ENCODE measurements at places on chromosomes 1 and 21.

- no peak for DNase-seq
These were observed 50.2 kb upstream of the VTCN1 start for GRCh38 chr1:117260761-117261423.

- DNase-seq: no peak
These were observed 24.6 kb upstream of the KIF1B start for GRCh38 chr1:10185759-10186158.

GRCh38 chr1:199087144-199087543 is 448.3 kb downstream of the PTPRC start:
- DNase-seq: no peak

GRCh38 chr1:30768830-30769718 is 11.5 kb upstream of the LAPTM5 start:
- no peak for DNase-seq

DNA sequence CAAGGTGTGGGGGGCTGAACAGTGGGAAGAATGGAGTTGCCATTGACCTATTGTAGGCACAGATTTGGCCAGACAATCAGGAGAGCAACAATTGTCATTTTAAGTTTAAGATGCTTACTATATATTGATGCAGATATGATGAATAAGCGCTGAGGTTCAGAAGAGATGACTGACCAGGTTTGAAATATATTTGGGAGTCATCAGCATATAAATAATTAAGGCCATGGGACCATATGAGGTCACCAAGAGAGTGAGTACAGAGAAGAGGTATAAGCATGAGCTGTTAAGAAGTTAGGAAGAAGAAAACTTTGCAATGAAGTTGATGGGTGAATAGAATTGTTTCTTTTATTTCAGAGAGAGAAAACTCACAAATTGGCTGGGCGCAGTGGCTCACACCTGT is 4.5 kb upstream of the GADD45A start:
- DNase-seq: no peak

DNA sequence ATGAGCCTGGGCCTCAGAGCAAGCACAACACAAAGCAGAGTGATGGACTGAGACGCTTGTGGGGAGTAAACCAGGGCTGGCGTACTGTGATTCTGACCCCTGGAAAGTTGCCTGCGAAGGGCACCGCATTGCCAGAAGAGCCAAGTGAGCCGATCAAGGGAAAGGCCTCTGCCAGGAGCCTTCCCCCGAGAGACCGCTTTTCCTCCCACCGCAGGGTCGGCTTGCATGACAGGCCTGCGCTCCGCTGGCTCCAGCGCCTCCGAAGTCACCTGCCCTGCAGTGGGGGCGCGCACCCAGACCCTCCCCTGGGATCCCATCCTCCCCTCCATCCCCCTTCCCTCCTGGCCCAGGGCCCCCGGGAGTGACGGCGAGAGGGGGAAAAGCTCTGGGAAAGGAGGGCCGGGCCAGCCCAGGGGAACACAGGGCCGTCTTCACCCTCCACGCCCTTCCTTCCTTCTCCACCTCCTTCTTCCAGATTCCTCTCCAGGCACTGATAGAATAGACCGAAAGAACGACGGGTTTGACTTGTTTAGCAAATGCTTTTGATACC is 165.0 kb downstream of the TRIM33 start:
- no peak for DNase-seq

- DNase-seq: no peak
These were observed 72.4 kb downstream of the ADCY10 start for GRCh38 chr1:167841530-167841929.

- DNase-seq: peak; percentile 42
These were observed 923 bp upstream of the IFNGR2 start for GRCh38 chr21:33402001-33402979.

DNA sequence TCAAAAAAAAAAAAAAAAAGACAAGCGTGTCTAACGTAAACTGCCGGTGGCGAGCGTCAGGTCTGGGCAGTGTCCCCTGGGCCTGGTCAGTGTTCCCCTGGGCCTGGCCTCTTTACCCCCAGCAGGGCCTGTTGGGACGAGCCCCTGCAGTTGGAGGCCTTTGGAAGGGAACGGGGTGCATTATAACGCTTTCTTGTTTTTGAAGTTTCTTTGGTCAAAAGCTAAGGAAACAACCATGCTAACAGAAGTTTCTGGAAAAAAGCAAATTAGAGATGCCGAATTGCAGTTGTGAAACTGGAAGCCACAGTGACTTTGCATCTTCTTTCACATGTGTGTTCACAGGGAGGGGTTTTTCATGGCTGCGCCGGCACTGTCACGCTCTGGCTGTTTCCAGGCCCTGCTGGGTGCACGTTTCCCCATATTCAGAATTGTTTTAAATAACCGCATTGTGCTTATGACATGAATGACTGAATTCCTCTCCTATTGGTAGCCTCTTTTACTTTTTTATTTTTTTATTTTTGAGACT is 16.0 kb downstream of the RRP1 start:
- no peak for DNase-seq

DNA sequence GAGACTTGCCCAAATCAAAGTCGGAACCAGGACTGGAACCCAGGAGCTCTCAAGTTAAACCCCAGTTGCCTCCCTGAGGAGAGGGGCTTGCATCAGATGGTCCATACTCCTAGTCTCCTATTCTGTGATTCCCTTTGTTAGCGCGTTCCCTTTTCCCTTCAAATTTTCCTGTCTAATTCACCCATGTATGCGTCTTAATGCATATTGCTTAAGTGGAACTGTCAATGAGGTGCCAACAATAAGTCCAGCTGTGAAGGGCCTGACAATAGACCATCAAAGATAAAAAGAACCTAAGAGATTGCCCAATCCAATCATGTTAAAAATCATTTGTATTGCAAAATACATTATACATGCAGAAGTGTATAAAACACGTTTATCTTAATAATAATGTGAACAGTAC is 634 bp upstream of the SPATA6 start:
- DNase-seq: no peak

DNA sequence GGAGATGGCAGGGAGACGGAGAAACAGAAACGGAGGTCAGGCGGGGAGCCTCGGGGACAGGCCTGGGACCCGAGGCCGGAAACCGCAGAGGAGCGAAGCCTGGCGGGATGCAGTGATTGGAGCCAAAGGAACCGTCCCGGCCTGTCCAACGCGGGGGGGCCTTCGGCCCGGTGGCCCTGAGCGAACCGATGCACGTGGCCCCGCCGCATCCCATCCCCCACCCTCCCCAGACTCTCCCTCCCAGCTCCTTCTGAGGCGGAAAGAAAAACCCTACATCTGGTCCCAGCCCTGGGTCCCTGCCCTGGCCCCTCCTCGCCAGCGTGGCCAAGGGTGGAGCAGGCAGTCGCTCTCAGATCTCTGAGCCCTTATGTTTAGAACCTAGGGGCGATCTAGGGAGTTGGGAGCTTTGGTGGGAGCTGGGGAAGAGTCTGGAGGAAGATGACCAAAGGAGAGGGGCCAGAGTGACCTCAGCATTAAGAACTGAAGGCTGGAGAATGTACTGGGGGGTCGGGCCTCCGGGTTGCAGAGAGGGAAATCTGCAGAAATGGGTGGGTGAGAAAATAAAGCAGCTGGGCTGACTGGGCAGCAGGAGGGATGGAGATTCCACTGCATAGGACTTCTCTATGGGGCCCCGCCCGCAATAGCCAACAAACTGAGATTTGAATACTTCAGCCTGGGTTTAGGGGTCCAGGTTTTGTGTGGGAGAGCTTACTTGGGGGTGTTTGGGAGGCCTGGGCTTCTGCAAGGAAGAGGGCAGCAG is 1.5 kb upstream of the CRABP2 start:
- no peak for DNase-seq

GRCh38 chr1:16112596-16113555 is 39.4 kb upstream of the FAM131C start:
- no peak for DNase-seq

DNA sequence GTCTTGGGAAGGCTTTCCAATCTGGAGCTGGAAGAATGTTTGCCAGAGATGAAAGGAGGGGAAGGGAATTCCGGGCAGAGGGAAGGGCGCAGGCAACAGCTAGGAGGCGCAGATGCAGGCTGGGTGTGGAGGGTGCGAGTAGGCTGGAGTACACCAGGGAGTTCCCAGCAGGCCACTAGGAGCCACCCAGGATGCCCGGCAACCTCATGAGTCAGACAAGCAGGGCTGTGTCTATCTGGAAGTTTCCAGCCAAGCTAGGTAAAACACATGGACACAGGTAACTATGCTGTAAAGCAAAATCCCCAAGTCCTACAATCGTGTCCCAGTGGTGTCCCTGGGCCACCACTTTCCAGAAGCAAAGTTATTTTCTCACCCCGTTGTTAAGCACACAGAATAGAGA is 990 bp upstream of the NBL1 start:
- DNase-seq: no peak

GRCh38 chr1:201708085-201708512 is 120.9 kb upstream of the IPO9 start:
- no peak for DNase-seq

GRCh38 chr1:151344291-151344690 is 2.8 kb downstream of the RFX5 start:
- no peak for DNase-seq

DNA sequence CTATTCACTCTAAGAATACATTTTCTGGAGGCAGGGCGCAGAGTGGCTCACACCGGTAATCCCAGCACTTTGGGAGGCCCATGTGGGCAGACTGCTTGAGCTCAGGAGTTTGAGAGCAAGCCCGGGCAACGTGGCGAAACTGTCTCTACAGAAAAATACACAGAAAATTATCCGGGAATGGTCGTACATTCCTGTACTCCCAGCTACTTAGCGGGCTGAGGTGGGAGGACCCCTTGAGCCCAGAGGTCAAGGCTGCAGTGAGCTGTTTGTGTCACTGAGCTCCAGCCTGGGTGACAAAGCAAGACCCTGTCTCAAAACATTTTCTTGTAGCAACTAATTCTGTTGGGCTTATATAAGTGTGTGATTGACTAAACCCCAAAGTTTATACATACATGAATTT is 30.5 kb downstream of the GPR161 start:
- DNase-seq: no peak

- no peak for DNase-seq
These were observed 18.1 kb upstream of the WASF2 start for GRCh38 chr1:27507960-27508665.

DNA sequence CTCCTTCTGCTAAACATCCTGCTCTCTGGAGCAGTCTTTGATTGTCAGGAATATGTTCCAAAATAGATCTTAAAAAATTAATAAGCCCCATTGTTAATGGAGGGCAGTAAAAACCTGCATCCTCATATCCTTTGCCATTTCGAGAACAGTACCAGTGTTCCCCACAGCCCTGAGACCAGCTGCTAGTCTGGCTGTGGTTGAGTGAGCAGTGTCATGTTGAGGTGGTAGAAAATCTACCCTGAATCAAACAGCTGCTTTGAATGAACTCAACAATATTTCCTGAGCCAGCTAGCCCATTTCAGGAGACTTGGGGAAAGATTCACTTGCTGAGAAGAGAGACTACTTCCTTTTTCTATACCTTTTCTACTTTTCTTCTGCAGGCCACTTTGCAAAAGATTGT is 24.4 kb downstream of the FABP3 start:
- no peak for DNase-seq

GRCh38 chr1:235834620-235835019 is 32.1 kb downstream of the LYST start:
- DNase-seq: no peak

DNA sequence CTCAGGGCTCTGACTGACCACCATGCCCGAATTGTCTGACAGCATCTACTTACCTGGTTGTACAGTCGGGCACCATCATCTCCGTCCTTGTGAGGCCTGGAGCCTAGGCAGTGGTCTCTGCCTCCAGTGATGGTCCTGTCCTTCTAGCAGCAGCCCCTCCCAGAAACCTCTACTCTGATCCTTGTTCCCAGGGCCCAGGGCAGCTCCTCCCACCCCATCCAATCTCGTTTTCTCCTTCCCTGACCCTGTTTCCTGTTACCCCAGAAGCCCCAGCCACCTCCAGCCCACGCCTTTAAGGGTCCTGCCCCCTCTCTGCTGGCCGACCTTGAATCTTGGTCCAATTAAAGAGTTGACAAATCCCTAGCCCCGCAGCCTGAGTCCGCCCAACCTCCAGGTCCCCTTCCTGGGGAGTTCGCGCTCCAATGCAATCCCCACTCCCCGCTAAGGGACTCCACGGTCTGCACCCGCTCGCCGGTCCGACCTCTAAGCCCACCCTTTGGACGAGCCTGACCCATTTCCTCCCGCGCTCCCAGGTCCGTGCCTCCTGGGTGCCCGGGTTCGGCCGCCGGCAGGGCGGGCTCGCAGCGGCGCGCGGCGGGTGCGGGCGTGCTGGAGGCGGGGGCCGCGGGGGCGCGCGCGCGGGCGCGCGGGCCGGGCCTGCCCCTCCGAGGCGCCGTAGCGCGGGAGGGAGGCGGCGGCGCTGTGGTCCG is at the start of gene B4GALT2:
B4GALT2 (plus strand) TSS at position 660 of the 710 bp plus-strand sequence. CDS start 1,951 bp downstream, outside the sequence.
- no peak for DNase-seq

DNA sequence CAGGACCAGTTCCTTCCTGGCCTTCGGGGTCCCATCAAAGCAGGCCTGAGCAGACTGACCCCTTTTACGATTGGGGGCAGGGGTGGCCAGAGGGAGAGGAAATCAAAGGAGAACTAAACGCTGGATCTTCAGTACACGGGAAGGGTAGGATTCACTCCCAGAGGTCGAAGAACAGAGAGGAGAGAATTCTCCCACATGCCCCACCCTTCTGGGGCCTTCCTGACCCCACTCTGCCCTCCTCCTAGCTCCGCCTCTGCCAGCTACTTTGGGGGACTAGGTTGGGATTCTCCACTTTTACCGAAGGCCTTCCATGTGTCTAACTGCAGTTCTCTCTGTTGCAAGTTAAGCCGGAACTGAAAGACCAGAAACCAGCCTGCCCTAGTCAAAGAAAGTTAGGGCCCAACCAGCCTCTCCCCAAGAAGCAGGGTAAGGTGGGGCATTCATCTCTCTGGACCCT is 654 bp upstream of the ARHGEF2 start:
- no peak for DNase-seq

DNA sequence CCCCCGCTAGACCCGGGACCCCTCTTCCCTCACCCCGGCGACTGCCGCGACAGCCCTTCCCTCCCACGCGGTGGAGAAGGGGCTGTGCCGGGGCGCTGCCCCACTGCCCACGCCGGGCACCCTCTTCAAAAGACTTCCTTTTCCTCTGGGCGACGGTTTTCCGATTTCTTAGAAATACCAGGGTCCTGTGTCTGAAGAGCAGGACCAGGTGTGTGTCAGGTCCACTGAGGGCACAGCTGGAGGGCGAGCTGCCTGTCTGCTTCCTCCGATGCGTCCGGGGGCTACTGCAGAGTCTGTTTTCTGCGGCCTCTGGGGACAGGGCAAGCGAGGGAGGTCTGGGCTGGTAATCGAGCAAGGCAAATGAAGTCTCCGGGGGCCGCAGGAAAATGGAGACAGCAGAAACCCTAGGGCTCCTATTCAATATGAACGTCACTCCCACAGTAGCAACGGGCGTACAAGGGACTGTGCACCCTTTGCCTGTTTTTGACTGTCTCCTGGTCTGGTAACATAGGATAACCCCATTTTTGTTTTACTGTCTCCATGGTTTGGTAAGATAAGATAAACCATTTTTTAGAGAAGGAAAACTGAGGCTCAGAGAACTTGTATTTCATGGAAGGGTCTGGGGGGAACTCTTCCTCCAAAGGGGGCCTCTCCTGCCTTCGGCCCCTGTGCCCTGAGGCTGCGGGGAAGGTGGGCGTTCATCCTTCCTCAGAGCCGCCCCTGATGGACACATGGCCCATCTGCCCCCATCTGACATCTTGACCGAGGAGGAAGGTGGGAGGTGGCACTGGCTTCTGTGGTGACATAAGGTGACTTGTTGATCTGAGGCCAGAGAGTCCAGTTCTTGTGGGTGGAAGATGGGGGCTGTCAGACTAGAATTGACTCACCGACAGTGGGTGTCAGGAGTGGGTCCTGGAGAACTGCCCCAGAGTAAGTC is 970 bp downstream of the TNFRSF1B start:
- no peak for DNase-seq
